ENCODE measurements at places on chromosomes 7 and 10.

DNA sequence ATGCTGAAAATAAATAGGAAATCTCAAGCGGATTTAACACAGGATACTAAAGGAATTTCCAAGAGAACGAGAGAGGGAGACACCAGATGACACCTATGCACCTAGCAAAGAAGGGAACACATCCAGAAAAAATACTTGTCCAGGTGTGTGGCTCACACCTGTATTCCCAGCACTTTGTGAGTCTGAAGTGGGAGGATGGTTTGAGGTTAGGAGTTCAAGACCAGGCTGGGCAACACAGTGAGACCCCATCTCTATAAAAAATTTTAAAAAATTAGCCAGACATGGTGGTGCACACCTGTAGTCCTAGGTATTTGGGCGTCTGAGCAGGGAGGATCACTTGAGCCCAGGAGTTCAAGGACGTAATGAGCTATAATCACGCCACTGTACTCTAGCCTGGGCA, 11.2 kb upstream of the CAPZA2 start:
- DNase-seq = no peak

- no peak for DNase-seq
These were observed 371.3 kb downstream of the GLRX3 start for GRCh38 chr10:130507461-130507860.

- no peak for DNase-seq
These were observed 194.1 kb downstream of the EMX2 start for GRCh38 chr10:117736655-117737054.

DNA sequence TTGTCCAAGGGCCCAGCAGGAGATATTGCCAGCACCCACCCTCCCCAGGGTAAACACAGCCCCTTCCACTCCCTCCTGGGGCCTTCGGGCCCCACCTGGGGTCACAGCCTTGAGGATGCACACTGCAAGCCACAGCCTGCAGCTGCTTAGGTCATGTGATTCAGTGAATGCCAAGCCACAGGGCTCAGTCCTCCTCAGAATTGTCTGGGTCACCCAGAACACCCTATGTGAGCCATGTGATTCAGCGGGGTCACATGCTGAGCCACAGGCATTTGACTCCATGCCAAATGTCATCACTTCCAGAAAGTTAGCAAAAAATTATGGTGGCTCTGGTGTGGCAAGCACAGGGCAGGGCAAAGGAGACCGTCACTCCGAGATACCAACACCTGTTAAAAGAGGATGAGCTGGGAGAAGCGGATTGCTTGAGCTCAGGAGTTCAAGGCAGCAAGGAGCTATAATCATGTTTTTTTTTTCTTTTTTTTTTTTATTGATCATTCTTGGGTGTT, 17.2 kb upstream of the PSAP start:
- peak; percentile 88 for DNase-seq

GRCh38 chr7:16634271-16634738, 11.2 kb downstream of the ANKMY2 start:
- no peak for DNase-seq

DNA sequence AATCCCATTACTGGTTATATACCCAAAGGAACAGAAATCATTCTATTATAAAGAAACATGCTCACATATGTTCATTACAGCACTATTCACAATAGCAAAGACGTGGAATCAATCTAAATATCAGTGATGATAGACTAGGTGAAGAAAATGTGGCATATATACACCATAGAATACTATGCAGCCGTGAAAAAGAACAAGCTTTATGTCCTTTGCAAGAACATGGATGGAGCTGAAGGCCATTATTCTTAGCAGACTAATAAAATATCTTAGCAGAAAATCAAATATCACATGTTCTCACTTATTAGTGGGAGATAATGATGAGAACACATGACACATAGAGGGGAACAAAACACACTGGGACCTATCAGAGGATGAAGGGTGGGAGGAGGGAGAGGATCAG, 38.8 kb downstream of the CAPZA2 start:
- DNase-seq = no peak

GRCh38 chr10:119090968-119091367, 10.4 kb upstream of the EIF3A start:
- DNase-seq = peak; percentile 85

- peak; percentile 82 for DNase-seq
These were observed 62.7 kb downstream of the WAC start for GRCh38 chr10:28595613-28596012.

DNA sequence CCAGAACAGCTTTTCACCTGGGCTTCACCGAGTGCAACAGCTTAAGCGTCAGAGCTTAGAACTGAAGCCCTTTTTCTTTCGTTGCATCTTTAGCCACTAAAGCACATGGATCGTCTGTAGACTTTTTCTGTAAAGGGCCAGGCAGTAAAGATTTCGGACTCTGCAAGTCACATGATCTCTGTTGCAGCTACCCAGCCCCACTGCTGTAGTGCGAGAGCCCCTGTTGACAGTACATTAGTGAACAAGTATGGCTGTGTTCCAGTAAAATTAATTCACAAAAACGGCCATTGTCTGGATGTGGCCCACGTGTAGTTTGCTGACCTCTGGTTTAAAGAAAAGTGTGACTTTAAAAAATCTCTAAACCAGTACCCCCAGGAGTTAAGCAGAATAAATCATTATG, 39.4 kb downstream of the FBH1 start:
- no peak for DNase-seq

DNA sequence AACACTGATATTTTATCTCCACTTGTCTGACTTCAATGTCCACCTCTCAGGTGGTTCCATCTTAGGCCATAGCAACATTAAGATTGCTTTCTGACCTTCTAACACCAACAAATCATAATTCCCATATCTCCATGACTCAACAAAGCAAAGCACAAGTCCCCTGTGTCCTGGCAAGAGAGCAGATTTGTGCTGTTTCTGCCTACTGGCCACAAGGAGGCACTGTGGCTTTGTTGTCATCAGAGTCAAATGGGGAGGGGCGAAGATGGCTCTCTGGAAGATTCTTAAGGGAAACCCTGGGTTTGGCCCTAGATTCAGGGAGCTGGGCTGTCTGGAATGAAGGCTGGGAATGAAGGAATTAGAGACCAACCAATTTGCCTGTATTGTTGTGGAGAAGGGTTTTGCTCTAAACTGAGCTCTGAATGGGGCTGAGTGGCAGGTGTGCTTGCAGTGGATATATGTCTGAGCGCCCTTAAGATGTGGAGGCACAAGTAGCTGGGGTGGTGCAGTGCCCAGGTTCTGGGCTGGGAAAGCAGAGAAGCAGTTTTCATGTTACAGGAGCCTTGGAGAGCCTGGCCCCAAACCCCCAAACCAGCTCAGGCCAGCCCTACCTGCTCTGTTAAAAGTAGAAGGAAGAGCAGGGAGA, 154.8 kb upstream of the PRSS58 start:
- DNase-seq = peak; percentile 66

GRCh38 chr10:116352125-116352524, 27.9 kb downstream of the CCDC172 start:
- DNase-seq = no peak

- DNase-seq = no peak
These were observed 227.2 kb upstream of the MKLN1 start for GRCh38 chr7:131100357-131101054.

All from fibroblast of lung (primary cell).